ENCODE measurements at places on chromosomes 3 and 15. TPM values are rescaled to one million over a fixed set of nuclear protein-coding genes. Genes with fewer than 3 reads are reported as not detected.
A peak's percentile ranks its signal among the peaks of the same experiment; 100 is the strongest.

GRCh38 chr15:83449937-83450506, 2.9 kb downstream of the SH3GL3 start:
- H3K27me3 ChIP-seq: peaks cover 16% of the 10 kb centered on the region
- DNase-seq: no peak
- no peak overlapping the region for H3K27ac ChIP-seq
- H3K4me3 ChIP-seq: no peak overlapping the region

DNA sequence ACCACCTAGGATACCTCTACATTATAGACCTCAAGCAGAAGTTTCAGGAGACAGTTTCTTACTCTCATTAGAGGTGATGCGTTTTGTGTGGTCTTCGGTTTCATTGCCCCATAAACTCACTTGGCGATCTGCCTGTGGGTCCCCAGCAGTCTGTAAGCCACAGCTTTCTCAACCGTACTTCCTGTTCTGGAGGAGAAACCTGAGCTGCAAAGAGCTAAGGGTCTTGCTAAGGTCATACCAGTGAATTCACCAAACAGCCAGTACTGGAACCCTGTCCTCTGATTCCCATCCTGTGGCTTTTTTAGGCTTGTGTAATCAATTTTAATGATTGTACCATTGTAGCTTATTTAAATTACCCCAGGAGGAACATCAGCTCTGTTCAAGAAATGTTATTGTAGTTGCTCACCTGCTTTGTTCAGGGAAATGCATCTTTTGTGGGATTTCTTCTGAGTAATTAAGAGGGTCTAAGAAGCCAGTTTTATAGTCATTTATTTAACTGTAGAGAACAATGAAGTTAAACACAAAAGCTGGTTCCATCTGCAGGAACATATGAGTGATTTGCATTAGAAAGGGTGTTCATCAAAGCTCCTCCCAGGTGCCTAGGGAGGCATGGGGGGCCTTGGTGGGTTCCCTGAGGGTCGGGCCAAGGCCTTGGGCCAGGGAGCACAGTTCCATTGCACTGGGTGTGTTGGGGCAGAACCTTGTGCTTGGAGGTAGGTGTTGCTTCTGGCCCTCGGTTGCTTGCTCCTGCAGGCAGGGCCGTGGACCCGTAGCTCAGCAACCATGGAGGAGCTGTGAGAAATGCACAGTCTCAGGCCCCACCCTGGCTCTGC, 69.6 kb downstream of the APBA2 start:
- no peak overlapping the region for H3K27ac ChIP-seq
- H3K4me3 ChIP-seq: no peak overlapping the region
- H3K36me3 ChIP-seq: no peaks in the 10 kb centered on the region
- DNase-seq: no peak
- H3K27me3 ChIP-seq: peaks cover 19% of the 10 kb centered on the region

- no peak overlapping the region for H3K27ac ChIP-seq
- no peak overlapping the region for H3K4me3 ChIP-seq
- peaks cover 21% of the 10 kb centered on the region for H3K4me1 ChIP-seq
Measured at GRCh38 chr3:42660131-42660715, 6.7 kb downstream of the ZBTB47 start.

The MAGEL2 gene
- total RNA-seq: not detected

DNA sequence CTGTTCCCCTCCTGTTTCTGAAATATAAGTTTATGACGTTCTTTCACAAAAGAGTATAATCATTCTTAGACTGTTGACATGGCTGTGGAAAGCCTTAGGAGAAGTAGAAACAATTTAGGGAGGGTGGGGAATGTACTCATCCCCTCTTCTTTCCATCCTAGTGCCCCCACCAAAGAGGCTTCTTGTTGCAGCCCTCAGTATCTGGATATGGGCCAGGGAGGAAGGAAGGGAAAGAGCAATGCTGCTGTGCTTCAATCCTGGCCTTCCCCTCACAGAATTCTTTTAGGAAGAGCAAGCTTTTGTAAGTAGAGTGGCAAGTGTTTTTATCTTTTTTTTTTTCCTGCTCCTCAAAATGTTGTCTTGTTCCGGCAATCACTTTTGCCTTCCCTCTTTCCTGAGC, 1.7 kb downstream of the INAFM2 start:
- H3K36me3 ChIP-seq: peaks cover 14% of the 10 kb centered on the region
- H3K27ac ChIP-seq: no peak overlapping the region
- no peak for DNase-seq
- peaks cover 38% of the 10 kb centered on the region for H3K4me1 ChIP-seq

The FSD2 gene
- not detected for total RNA-seq

DNA sequence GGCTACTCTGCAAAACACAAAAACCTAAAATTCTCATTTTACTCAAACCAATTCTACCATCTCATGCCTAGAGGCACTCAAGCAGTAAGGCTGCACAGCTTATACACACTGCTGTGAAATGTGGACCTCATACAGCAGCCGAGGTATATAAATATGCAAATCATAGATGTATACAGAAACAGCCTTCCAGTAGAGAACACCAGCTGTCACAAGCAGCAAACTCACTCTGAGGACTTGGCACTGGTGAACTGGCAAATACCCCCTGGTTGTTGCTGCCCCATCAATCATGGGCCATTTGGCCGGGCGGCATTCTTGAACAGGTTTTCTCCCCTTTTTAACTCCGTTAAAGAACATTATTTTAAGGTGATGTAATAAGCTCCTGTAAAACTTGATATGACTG, 378.0 kb downstream of the LSAMP start:
- H3K36me3 ChIP-seq: no peaks in the 10 kb centered on the region
- no peaks in the 10 kb centered on the region for H3K27me3 ChIP-seq
- H3K4me3 ChIP-seq: no peak overlapping the region
- no peak for DNase-seq
- no peaks in the 10 kb centered on the region for H3K4me1 ChIP-seq
- no peak overlapping the region for H3K27ac ChIP-seq

The SLC4A7 gene
- 37.2 TPM for total RNA-seq

- no peaks in the 10 kb centered on the region for H3K27me3 ChIP-seq
- H3K27ac ChIP-seq: peak overlapping the region; percentile 69
- H3K4me1 ChIP-seq: peaks cover 25% of the 10 kb centered on the region
- DNase-seq: no peak
- H3K4me3 ChIP-seq: no peak overlapping the region
Measured at GRCh38 chr15:88791637-88792036, 11.6 kb upstream of the ACAN start.

DNA sequence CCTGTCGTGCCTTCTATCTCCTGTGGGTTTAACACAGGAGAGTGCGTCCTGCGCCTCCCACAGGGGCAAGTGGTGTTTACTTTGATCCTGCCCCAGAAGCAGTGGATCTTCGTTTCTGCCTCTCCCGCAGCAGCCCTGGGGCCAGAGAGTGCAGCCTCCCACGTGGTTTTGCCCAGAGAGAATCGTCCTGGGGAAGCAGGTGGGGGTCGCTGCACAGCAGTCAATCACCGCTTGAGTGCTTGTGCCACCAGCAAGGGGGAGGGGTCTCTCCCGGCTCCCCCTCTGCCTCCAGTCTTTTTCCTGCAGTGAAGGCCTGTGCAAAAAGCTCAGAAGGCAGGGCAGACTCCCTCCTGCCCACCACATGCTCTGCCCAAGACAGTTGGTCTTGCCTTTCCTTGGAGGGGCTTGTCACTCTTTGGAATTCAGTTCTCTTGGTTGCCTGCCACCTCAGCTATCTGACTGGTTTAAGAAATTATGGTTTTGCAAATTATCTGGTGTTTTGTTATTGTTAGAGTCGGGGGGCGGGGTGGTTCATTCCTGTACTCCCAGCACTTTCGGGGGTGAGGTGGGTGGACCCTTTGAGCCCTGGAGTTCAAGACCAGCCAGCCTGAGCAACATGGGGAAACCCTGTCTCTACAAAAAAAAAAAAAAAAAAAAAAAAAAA, 26.9 kb downstream of the STOML1 start:
- no peak overlapping the region for H3K27ac ChIP-seq
- no peaks in the 10 kb centered on the region for H3K27me3 ChIP-seq
- H3K4me3 ChIP-seq: no peak overlapping the region
- no peaks in the 10 kb centered on the region for H3K4me1 ChIP-seq
- no peaks in the 10 kb centered on the region for H3K36me3 ChIP-seq

The DAZL gene
- not detected for total RNA-seq
